ENCODE measurements at places on chromosomes 5 and 9.
A peak's percentile ranks its signal among the peaks of the same experiment; 100 is the strongest.

- DNase-seq = no peak
These were observed 73.0 kb upstream of the DMRTA1 start for GRCh38 chr9:22373636-22374035.

DNA sequence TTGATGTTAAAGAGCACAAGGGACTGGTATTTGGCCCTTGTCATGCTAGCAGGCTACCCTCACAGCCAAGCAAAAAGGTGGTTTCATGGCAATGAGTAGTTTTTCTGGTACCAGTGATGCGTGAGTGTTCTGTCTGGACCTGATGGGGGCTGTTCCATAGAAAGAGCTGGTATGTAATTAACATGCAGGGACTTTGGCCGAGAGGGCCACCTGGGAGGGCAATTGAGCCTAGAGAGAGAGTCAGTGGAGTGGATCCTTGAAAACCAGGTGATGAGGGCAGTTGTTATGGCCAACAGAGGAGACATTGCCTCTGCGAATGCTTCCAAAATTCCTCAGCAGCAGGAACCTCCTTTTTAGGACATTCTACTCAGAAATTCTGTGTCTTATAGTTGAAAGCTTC lies 383.3 kb downstream of the PSAT1 start:
- no peak for DNase-seq

DNA sequence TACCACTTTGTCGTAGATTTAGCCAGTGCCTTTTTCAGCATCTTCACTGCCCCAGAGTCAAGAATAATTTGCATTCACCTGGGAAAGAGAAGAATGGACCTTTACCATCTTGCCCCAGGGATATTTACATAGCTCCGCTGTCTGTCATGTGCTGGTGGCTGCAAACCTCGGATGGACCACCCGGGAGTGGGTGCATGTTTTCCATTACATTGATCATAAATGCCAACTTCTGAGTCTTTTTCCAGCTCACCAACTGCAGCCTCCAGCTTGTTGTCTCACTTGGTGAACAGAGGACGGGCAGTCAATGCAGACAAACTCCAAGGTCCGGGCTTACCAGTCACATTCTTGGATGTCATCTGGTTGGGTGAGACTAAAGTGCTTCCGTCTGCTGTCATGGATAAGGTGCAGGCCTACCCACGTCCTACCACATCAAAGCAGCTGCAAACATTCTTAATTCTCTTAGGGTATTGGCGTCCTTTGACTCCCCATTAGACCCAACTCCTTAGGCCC lies 155.8 kb upstream of the APC start:
- no peak for DNase-seq

- DNase-seq = no peak
These were observed 690.4 kb downstream of the SLCO4C1 start for GRCh38 chr5:101605700-101606099.

DNA sequence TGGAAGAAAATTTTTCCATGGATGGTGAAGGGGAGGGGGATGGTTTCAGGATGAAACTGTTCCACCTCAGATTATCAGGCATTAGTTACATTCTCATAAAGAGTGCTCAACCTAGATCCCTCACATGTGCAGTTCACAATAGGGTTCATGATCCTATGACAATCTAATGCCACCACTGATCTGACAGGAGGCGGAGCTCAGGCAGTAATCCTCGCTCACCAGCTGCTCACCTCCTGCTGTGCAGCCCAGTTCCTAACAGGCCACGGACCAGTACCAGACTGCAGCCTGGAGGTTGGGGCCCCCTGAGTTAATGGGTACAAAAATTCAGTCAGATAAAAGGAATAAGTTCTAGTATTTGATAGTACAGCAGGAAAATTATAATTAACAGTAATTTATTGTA lies 337.2 kb downstream of the NPR3 start:
- no peak for DNase-seq

GRCh38 chr5:111765613-111766571 lies 8.9 kb upstream of the NREP start:
- no peak for DNase-seq

DNA sequence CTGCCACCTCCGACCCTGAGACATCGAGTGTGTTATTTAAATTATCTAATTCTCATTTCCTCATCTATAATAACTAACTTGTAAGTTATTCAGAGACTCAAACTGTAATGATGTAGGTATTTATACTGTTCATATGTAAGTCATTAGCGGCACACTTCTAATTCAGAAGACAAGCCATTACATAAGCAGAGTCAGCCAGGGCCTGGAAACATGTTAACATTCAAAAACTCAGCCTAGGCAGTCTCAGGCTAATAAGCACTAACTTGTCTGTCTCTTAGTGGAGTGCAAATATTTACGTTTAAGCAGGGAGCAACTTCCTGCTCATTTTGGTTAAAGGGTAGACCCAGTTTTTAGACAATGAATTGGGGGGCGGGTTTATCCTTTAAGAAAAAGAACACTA lies 598.4 kb downstream of the ACTL7B start:
- DNase-seq = no peak

GRCh38 chr5:57494104-57495098 lies 11.8 kb upstream of the ACTBL2 start:
- DNase-seq = no peak

- DNase-seq = no peak
These were observed 25.8 kb upstream of the FRRS1L start for GRCh38 chr9:109192732-109193361.

DNA sequence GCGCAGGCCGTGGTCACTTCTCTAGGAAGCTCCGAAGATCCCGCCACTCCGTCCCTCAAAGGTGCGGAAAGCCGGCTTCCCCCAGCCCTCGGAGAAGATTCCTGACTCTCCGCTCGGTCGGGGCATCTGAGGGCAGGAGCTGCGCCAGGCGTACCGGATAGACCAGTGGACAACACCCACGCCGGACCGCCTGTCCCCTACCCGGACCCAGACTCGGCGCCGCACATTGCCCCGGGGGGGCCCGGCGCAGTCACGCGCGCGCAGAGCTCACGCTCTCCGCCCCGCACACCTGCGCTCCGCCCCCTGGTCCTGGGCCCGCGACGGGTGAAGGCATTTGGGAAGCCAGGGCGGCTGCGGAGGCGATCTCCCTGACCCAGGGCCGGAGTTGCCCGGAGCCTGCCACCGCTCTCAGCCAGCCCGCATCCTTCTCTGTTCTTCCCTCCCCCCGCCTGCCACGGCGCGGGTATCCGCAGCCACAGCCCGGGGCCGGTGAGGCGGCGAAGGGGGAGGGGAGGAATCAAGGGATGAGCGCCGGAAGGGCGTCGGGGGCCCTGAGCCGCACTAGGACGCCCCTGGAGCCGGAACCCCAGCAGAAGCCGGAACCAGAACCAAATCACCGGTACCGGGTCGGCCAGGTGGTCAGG lies 448 bp downstream of the RELL2 start:
- DNase-seq = peak; percentile 75

- no peak for DNase-seq
These were observed 245.9 kb upstream of the PIK3R1 start for GRCh38 chr5:67969631-67970030.

- no peak for DNase-seq
These were observed 112.2 kb downstream of the PLPPR1 start for GRCh38 chr9:101140764-101141163.

- DNase-seq = no peak
These were observed 31.5 kb downstream of the VAV2 start for GRCh38 chr9:133960568-133961129.

GRCh38 chr9:136282272-136282861 lies 21.5 kb downstream of the CCDC187 start:
- DNase-seq = peak; percentile 62

- DNase-seq = no peak
These were observed 13.0 kb upstream of the CEP120 start for GRCh38 chr5:123436201-123436600.

DNA sequence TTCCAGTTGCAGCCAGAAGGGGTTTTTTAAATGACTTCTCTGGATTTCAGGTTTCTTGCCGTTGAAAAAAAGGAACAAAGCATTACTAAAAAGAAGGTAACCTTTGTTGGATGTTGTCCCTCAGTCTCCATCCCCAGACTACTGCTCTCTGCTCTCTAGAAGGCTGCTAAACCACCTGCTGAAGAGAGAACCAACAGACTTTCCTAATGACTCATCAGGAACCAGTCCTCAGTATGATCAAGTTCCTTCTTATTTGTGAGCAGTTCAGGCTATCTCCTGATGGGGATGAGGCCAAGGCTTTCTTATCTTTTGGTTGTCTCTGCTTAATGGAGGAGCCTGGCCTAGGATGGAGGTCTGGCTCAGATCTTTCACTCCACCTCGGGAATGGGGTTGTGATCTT lies 4.1 kb downstream of the KIF4B start:
- DNase-seq = no peak

GRCh38 chr5:138096997-138097828 lies 13.4 kb downstream of the WNT8A start:
- no peak for DNase-seq

DNA sequence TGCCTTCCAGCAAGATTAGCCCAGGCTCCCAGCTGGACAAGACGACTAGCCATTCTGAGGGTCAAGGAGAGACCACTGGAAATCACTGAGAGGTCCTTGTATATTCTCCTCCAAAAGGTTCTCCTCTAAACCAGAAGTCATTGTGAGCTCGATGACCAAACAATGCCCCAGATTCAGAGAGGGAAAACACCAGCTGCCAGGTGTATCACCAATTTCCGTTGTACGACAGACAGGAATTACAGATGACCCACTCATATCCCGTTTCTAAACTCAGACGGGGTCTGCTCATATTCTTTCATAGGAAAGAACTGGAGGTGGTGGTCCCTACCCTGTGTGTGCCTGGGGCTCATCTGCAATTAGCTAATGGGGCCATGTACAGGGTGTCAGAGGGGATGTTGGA lies 14.2 kb downstream of the FAXDC2 start:
- no peak for DNase-seq

DNA sequence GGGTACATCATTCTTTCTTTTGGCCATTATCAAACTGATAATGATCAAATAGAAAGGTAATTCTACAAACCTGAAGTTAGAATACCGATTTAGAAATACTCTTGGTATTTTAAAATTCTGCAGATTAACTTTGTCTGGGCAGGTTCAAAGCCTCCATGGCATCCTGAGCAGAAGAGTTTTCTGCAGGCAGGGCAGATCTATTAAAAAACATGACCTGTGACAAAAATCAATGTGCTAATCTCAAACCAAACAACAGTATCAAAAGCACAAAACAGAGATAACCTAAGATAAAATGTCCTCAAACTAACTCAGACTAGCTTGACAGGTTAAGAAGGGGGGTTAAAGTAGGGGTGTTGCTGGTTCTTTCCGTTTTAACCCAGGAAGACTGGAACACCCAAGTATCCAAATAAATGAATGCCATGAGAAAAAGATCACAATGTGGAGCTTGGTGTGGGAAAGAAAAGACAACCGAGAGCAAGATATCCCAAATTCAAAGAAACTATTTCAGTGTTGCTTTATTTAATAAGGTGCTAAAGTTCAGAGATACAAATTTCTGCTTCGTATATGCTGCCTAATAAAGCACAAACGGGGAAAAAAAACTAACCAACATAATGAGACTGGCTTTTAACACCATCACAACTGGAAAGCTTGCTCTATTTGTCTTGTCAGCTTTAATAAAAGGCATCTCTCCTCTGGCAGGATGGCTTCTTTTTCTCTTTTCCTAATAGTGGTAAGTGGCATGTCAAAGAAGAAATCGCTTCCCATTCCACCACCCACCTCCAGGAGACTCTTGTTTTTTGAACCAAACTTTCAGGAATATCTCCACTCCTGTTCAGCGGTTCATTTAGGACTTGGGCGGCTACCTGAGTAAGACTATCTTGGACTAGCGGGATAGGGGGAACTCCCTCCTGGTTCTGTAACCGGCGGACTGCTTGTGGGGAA lies 2.3 kb downstream of the EFNA5 start:
- no peak for DNase-seq

DNA sequence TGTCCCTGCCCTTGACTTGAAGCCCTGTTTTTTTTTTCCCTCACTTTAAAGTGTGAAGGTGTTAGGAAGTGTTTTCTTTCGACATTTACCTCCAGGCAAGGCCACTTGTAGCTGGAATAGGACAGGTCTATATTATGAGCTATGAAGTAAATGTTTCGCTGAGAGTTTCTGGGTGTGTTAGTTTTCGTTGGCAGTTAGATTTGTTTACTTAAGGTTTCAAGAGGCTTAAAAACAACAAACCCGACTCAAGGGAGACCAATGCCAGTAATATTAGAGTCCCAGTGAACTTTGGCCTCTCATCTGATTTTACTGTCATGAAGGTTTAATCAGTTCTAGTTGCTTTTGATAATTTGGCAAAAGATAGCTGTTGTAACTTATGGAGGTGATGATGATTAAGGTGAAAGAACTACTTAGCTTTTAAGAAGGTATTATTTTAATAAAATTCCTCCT lies 25.2 kb downstream of the OCLN start:
- DNase-seq = no peak

- peak; percentile 38 for DNase-seq
These were observed at the start of gene COL5A1 for GRCh38 chr9:134641173-134641989. Gene COL5A1 (plus strand): TSS chr9:134641803. CDS start chr9:134642188, 385 bp downstream.

DNA sequence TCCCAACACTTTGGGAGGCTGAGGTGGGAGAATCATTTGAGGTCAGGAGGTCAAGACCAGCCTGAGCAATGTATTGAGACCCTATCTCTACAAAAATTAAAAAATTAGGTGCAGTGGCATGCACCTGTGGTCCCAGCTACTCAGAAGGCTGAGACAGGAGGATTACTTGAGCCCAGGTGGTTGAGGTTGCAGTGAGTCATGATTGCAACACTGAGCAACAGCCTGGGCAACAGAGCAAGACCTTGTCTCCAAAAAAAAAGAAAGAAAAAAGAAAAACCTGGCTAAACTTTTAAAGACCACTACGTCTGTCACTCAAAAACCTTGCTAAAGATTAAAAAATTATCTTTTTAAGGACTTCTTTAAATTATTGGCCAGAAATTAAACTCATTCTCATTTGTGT lies 59.8 kb upstream of the ABCA1 start:
- DNase-seq = no peak

DNA sequence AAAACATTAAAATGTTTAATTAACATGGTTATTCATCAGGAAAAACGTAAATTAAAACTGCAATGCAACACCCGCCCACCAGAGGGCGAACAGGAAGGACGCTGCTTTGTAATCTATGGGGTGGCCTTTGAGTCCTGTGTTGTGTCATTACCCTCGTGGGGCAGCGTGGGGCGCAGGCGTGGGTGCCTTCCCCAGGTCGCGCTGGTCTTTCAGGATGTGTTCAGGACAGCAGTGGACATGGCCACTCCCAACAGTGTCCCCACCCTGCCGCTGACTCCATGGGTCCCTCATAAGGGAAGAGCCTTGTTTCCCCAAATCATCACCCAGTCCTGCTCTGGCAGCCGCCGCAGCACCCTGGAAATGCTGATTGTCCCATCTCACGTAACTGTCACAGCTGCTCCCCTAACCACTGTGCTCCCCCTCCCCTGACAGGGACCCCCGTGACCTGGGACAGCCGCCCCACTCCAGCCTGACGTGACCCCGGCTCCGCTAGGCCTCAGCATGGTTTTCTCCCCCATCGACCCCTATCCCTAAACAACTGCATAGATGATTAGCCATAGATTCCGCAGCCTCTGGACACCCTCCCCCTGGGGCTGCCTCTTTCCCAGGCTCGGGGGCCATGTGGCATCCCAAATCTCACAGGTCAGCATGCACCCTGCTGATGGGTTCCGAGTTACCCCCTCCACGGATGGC lies 36.4 kb downstream of the GLT6D1 start:
- peak; percentile 63 for DNase-seq

- DNase-seq = no peak
These were observed 8.0 kb upstream of the PALM2AKAP2 start for GRCh38 chr9:109771796-109772531.

All from B cell (primary cell).